NCI-H69 (cell line): ENCODE measurements at places on chromosomes 13 and 19.

- DNase-seq, result no peak
These were observed 296.3 kb downstream of the KLF5 start for GRCh38 chr13:73355134-73355533.

DNA sequence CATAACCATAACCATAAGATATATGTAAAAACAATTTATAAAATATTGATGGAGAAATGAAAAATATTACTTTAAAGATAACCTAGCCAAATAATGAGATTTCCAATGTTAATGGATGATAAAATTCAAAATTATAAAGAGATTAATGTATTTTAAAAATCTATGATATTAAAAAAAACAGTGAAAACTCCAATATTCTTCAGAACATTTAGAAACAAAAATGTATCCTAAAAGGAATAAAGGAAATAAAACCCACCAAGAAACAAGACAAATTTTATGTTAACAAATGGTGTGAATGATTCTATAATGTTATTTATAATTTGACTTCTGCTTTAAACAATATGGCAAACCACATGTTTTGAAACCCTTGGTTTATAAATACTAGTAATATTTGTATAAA, 1587.8 kb downstream of the PCDH9 start:
- no peak for DNase-seq

DNA sequence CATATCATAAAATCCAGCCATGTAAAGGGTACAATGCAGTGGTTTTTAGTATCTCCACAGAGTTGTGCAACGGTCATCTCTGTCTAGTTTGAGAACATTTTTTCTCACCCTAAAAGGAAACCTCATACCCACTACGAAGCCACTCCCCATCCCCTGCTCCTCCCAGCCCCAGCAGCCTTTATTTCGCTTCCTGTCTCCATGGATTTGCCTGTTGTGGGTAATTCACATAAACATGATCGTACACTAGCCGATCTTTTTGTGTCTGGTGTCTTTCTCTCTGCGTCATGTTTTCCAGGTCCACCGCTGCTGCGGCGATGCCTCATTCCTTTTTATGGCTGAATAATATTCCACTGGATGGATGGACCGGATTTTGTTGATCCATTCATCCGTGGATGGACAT, 28.6 kb downstream of the BICRA start:
- DNase-seq, result no peak

DNA sequence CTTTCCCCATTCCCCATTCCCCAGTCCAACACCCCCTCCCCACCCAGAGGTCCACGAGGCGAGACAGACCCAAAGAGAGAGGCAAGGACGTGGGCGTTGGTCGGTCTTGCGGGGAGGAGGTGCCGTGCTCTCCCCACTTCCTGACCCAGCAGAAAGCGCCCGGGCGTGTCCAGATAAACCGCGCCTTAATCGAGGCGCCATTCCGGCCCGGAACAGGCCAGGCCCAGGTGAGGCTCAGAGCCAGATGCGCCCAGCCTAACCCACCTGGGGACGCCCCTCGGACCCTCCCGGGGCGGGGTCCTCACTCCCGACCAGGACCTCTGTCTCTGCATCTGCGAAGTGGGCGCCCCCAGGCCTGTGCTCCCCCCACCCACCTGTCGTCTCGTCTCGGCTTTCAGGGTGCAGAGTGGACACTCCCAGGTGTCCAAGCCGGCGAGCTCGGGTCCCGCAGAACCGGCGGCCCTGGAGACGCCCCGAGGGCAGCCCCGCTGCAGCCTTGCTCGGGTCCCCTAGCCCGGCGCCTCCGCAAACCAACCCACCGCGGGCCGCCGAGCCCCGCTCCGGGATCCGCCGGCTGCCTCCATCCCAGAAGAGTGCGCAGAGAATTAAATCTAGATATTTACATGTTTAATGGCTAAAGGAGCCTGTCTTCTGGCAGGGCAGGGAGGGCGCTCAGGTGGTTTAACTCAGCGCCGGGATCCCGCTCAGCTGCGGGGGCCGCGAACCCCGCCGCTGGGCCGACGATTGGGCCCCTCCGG, 5.0 kb upstream of the ONECUT3 start:
- no peak for DNase-seq

DNA sequence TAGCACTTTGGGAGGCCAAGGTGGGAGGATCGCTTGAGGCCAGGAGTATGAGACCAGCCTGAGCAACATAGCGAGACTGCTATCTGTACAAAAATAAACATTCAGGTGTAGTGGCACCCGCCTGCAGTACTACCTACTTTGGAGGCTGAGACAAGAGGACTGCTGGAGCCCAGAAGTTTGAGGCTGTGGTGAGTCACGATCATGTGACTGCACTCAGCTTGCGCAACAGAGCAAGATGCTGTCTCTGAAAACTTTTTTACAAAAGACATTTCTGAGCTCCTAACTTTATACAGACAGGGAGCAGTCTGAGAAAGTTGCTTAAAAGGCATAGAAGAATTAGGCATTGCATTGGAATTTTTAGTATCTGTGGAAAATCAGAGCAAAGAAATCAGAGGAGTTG, 10.4 kb upstream of the TBC1D4 start:
- DNase-seq, result no peak
